Aortic smooth muscle cell (primary cell): ENCODE measurements at places on chromosomes 12 and 14. TPM values are rescaled to one million over a fixed set of nuclear protein-coding genes. Genes with fewer than 3 reads are reported as not detected.

ADGRD1 gene
- total RNA-seq: 0.13 and 1.4 TPM in 2 replicates

C3AR1 gene
- total RNA-seq: 0.19 and 0.40 TPM in 2 replicates

TPPP2 gene
- total RNA-seq: not detected in 2 replicates

NABP2 gene
- total RNA-seq: 31.9 and 33.2 TPM in 2 replicates

SERPINA10 gene
- total RNA-seq: not detected in 2 replicates

PAX9 gene
- 0.12 and 0.26 TPM in 2 replicates for total RNA-seq

C12orf50 gene
- total RNA-seq: 0.13 TPM in 1 of 2 replicates, not detected in the other

RNASE3 gene
- not detected in 2 replicates for total RNA-seq

IL22 gene
- not detected in 2 replicates for total RNA-seq

RASAL1 gene
- not detected in 2 replicates for total RNA-seq

ABCC9 gene
- total RNA-seq: 0.37 and 0.40 TPM in 2 replicates

CRACR2A gene
- 2.1 TPM in 2 replicates for total RNA-seq

CLEC4D gene
- not detected in 2 replicates for total RNA-seq

POTEM gene
- not detected in 2 replicates for total RNA-seq

GLIPR1L1 gene
- not detected in 2 replicates for total RNA-seq

ADAM21 gene
- total RNA-seq: 0.50 and 1.2 TPM in 2 replicates

FOXG1 gene
- total RNA-seq: not detected in 2 replicates

SLC22A17 gene
- 11.9 and 12.1 TPM in 2 replicates for total RNA-seq

FOXN4 gene
- total RNA-seq: not detected in 2 replicates

PDZRN4 gene
- total RNA-seq: under 0.01 and 0.12 TPM in 2 replicates

WDHD1 gene
- total RNA-seq: 11.4 and 18.2 TPM in 2 replicates

CEP128 gene
- 4.7 and 4.8 TPM in 2 replicates for total RNA-seq

HOXC13 gene
- total RNA-seq: not detected in 2 replicates

SLC17A8 gene
- total RNA-seq: not detected in 2 replicates

BDKRB2 gene
- 0.75 and 6.5 TPM in 2 replicates for total RNA-seq

NAB2 gene
- 45.1 and 88.0 TPM in 2 replicates for total RNA-seq

CATSPERB gene
- under 0.01 and 0.06 TPM in 2 replicates for total RNA-seq

PTPN6 gene
- total RNA-seq: not detected in 2 replicates

USP44 gene
- 0.19 and 0.79 TPM in 2 replicates for total RNA-seq

KLRC2 gene
- not detected in 2 replicates for total RNA-seq

CACNA1C gene
- total RNA-seq: 5.8 and 13.9 TPM in 2 replicates

DDHD1 gene
- 10.7 and 13.7 TPM in 2 replicates for total RNA-seq

DICER1 gene
- total RNA-seq: 32.0 and 44.1 TPM in 2 replicates

IQSEC3 gene
- under 0.01 TPM in 2 replicates for total RNA-seq

FOXA1 gene
- total RNA-seq: not detected in 2 replicates

OAS1 gene
- 0.75 and 5.3 TPM in 2 replicates for total RNA-seq

ESYT1 gene
- 209 and 236 TPM in 2 replicates for total RNA-seq

ZNF891 gene
- 0.79 and 0.87 TPM in 2 replicates for total RNA-seq

ZDHHC22 gene
- not detected in 2 replicates for total RNA-seq

ALDH6A1 gene
- 21.0 and 26.8 TPM in 2 replicates for total RNA-seq

CLEC7A gene
- total RNA-seq: not detected in 2 replicates

KITLG gene
- 112 and 124 TPM in 2 replicates for total RNA-seq

ARHGDIB gene
- 88.5 and 100 TPM in 2 replicates for total RNA-seq

PABPN1 gene
- 69.9 and 83.4 TPM in 2 replicates for total RNA-seq

WNT1 gene
- not detected in 2 replicates for total RNA-seq

DHRS2 gene
- under 0.01 TPM in 1 of 2 replicates, not detected in the other for total RNA-seq

TRHDE gene
- under 0.01 TPM in 1 of 2 replicates, not detected in the other for total RNA-seq

TAS2R10 gene
- total RNA-seq: 0.87 and 0.92 TPM in 2 replicates

TAS2R14 gene
- 1.7 and 3.2 TPM in 2 replicates for total RNA-seq

MNAT1 gene
- total RNA-seq: 38.8 and 51.9 TPM in 2 replicates

PPP4R4 gene
- total RNA-seq: 0.06 TPM in 1 of 2 replicates, not detected in the other

MANSC1 gene
- total RNA-seq: 4.2 and 6.8 TPM in 2 replicates

HNF1A gene
- total RNA-seq: not detected in 2 replicates

ANKRD33 gene
- total RNA-seq: 0.06 TPM in 1 of 2 replicates, not detected in the other

INHBC gene
- not detected in 2 replicates for total RNA-seq

DTX1 gene
- total RNA-seq: not detected in 2 replicates
